NB4 (cell line): ENCODE measurements at places on chromosomes 7 and 10.

- no peak for DNase-seq
Measured at GRCh38 chr10:34854147-34854601, 39.1 kb upstream of the PARD3 start.

GRCh38 chr7:155166673-155167370 lies 96.7 kb downstream of the HTR5A start:
- peak; percentile 96 for DNase-seq

DNA sequence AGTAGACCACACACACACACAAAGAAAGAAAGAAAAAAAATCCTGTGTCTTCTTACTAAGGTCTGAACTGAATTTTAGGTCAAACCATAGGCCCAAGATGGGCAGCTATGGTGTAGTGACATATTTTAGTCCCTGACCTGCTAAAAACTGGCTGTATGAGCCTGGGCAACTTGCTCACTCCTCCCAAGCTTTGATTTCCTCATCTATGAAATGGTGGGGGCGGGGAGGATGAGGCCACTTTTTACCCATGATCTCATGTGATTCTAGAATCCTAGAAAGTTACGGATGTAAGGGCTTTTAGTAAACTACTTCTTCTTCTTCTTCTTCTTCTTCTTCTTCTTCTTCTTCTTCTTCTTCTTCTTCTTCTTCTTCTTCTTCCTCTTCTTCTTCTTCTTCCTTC lies 6.1 kb upstream of the CCL24 start:
- peak; percentile 59 for DNase-seq

DNA sequence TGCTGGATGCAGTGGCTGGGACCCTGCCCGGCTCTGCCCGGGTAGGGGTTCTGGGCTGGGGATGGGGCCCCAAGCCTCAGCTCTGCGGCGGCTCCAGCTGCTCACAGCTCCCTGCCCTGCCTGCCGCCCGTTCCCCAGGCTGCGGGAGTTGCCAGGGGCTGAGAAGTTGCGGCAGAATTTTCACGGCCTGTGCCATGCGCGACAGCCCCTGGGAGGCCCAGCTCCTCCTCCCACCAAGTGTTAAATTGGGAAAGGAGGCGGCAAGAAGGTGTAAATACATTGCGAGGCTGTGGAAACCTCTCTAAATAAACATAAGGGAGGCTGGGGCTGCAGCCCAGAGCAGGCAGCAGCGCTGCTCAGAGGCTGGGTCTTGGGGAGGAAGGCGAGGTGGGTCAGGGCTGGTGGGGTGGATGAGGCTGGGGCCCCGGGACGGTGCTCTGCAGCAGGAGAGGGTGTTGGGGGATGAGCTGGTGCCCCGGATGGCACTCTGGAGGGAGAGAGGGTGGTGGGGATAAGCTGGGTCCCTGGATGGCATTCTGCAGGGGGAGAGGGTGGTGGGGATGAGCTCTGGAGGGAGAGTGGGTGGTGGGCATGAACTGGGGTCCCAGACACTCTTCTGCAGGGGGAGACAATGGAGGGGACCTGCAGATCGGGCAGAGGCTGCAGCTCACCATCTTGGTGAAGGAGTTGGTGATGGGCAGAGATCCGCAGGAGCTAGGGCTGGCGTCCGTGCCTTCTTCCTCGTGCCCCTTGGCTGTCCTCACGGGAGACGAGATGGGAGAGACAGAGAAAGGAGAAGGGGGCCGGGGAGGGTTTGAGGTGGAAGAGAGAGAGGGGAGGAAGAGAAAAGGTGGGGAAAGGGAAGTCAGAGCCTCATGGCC lies 85.5 kb upstream of the GNA12 start:
- no peak for DNase-seq

DNA sequence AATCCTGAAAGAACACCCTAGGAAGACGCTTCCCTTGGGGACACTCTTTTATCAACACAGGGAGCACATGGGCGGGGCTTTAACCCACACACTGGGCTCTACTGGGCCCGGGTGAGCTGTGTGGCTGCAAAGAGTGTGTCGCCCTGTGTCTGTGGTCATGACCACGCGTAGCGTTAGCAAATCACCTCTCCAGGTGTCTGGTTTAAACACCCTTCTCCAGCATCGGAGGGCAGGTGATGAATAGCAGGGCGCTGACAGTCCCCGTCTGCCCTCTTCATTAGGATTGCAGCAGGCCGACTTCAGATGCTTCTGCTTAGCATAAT lies 127.7 kb downstream of the ADARB2 start:
- DNase-seq = no peak

- peak; percentile 65 for DNase-seq
Measured at GRCh38 chr10:77965294-77965693, 38.7 kb upstream of the DLG5 start.

- DNase-seq = peak; percentile 54
Measured at GRCh38 chr7:34939175-34939574, 98.1 kb downstream of the DPY19L1 start.

GRCh38 chr10:71635867-71636266 lies 83.7 kb downstream of the C10orf105 start:
- no peak for DNase-seq

DNA sequence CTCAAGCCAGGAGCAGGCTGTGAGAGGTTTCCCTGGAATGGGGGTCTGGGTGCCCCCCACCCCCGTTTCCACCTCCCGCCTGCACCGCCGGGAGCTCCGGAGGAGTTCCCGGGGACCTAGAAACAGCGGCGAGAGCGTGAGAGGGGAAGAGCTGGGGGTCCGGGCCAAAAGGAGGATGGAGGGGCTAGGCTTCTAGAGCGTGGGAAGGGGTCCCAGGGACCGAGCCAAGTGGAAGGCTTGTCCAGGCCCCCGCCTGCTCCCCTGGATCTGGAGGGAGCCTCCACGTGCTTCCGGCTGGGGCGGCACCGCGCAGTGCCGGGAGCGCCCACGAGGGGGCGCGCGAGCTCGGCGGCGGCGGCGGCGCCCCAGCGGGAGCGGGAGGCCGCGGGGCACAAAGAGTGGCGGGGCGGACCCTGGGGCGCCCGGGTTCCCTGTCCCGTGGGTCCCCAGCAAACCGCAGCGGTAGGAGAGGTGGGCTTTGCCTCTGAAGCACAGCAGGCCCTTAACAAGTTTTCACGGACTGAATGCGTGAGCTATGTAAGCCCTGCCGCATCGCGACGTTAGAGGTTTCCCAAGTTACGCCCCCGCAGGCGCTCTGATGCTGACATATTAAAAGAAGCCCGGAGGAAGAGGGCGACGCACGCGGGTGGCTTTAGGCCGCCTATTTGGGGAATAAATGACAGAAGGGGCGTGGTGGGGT lies 104.4 kb upstream of the LRRC4 start:
- DNase-seq = peak; percentile 85

DNA sequence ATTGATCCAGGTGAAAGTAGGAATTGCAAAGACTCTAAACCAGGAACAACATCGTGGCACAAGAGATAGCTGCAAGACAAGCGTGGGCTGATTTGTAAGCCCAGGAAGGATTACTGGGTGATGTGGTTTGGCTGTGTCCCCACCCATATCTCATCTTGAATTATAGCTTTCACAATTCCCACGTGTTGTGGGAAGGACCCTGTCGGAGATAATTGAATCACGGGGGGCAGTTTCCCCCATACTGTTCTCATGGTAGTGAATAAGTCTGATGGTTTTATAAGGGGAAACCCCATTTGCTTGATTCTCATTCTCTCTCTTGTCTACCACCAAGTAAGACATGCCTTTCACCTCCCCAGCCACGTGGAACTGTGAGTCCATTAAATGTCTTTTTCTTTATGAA lies 59.5 kb downstream of the ST8SIA6 start:
- no peak for DNase-seq

DNA sequence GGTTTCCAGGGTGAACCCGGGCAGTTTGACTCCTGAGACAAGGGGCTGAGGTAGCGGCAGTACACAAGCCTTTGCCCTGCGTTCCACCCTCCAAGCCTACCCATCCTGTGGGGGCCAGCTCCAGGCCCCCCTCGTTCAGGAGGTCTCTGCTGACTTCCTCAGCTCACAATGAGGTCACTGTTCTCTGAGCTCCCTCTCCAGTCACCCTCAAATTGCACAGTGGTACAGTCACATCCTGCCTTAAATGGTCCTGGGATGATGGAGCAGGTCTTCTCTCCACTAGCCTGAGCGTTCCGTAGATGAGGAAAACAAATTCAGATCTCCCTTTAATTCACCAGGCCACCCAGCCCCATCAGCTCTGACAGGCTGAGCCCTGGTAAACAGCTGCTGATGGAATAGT lies 90.2 kb downstream of the SH3PXD2A start:
- no peak for DNase-seq

DNA sequence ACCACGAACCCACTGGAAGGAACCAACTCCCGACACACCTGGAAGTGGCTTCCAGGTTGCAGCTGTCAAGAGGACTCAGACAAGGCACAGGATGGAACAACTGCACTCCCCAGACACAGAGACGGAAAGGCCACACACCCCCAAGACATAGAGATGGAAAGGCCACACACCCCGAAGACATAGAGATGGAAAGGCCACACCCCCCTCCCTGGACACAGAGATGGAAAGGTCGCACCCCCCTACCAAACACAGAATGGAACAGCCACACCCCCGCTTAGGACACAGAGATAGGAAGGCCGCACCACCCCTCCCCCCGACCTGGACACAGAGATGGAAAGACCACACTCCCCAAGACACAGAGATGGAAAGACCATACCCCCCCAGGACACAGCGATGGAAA lies 7.6 kb downstream of the ZNF511 start:
- DNase-seq = no peak

GRCh38 chr10:42367532-42368230 lies 270.7 kb downstream of the ZNF33B start:
- DNase-seq = no peak

DNA sequence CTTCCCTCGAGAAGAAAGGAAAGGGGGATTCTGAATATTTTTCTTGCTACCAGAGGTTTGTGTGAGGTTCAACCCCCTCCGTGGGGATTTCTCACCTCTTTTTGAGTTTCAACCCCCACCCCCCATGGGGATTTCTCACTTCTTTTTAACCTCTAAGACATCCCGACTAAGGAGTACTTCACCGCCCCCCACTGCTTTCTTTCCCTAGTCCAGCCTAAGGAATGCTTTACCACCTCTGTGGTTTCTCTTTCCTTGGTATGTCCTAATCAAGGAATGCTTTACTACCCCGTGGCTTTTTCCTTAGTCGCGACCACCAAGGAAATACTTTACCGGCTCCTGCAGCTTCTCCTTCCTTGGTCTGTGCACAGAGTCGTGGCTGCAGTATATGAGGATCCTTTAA lies 149.4 kb downstream of the LYZL1 start:
- no peak for DNase-seq

GRCh38 chr10:123995461-123996131 lies 97.8 kb downstream of the CHST15 start:
- DNase-seq = peak; percentile 57

- no peak for DNase-seq
Measured at GRCh38 chr7:35555386-35555785, 139.5 kb downstream of the HERPUD2 start.

- peak; percentile 41 for DNase-seq
Measured at GRCh38 chr7:142880876-142881505, 4.6 kb downstream of the TRPV6 start.

GRCh38 chr7:64965594-64965993 lies 25.2 kb downstream of the ZNF117 start:
- DNase-seq = no peak

- no peak for DNase-seq
Measured at GRCh38 chr10:62759599-62760175, 44.8 kb upstream of the ADO start.

GRCh38 chr7:22002726-22003125 lies 57.0 kb upstream of the CDCA7L start:
- DNase-seq = no peak

- DNase-seq = no peak
Measured at GRCh38 chr10:103872137-103872931, 17.0 kb upstream of the SH3PXD2A start.

- peak; percentile 52 for DNase-seq
Measured at GRCh38 chr10:6108631-6109443, 20.0 kb downstream of the RBM17 start.

DNA sequence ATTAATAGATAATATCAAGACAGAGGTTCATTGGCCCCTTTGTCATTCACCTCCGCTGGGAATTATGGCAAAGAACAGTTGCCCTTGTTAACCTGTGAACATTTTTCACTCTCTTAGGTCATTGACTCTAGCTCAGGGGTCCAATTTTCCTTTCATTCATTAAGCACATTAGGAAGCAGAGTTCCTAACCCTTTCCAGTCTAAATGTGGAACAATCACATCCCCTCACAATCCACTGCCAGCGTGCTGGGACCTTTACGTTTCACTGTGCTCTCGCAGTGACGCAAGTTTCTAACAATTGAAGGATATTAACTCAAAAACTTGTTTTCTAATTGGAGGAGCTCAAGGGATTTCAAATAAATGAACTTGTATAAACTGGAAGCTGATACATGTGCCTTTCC lies 79.3 kb upstream of the MEOX2 start:
- no peak for DNase-seq

- peak; percentile 67 for DNase-seq
Measured at GRCh38 chr7:147245274-147245673, 1128.7 kb downstream of the CNTNAP2 start.

DNA sequence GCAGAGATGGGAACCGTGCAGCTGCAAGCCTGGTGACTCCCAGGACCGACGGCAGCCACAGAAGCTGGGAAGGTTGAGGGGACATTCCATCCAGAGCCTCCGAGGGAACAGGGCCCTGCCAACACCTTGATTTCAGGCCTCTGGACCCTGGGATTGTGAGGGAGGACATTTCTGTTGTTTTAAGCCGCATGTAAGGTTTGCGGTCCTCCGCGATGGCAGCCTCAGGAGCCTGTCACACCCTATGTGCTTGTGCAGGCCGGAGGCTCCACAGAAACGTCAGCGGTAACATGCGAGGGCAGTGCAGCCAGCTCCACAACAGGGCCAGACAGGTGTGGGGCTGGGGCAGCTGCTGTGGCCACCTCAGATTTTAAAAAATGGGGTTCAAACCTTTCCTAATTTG lies 144.7 kb upstream of the SHH start:
- no peak for DNase-seq

GRCh38 chr7:106757846-106758245 lies 96.9 kb upstream of the CCDC71L start:
- no peak for DNase-seq

- no peak for DNase-seq
Measured at GRCh38 chr10:123042708-123043408, 34.1 kb downstream of the ACADSB start.

DNA sequence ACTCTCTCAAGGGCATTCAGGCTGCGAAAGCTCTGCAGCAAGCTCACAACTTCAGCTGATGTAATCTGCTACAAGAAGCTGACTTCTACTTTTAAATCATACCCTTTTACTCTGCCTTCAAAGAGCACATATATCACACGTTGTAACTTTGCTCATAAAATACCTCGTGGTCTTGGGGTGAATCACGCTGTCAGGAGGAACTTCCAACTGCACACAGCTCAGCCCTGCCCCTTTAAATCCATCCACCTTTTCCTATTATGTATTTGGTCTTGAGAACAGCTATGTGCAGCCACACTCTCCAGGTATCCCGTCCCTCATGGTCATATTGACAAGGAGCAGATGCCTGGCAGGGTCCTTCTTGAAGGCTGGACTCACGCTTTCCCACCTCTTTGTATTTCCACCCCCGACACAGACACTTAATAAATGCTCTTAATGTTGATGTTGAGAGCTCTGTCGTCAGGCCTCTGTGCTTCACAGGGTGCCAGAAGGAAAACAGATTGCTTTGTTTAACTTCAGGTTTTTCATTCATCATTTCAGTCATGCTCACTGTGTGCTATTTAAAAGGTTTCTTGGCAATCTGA lies 47.6 kb downstream of the ICA1 start:
- DNase-seq = peak; percentile 30
